ENCODE measurements at places on chromosomes 1 and 21.
A peak's percentile ranks its signal among the peaks of the same experiment; 100 is the strongest.

GRCh38 chr1:90675161-90675847, 41.8 kb downstream of the BARHL2 start:
- DNase-seq: no peak

DNA sequence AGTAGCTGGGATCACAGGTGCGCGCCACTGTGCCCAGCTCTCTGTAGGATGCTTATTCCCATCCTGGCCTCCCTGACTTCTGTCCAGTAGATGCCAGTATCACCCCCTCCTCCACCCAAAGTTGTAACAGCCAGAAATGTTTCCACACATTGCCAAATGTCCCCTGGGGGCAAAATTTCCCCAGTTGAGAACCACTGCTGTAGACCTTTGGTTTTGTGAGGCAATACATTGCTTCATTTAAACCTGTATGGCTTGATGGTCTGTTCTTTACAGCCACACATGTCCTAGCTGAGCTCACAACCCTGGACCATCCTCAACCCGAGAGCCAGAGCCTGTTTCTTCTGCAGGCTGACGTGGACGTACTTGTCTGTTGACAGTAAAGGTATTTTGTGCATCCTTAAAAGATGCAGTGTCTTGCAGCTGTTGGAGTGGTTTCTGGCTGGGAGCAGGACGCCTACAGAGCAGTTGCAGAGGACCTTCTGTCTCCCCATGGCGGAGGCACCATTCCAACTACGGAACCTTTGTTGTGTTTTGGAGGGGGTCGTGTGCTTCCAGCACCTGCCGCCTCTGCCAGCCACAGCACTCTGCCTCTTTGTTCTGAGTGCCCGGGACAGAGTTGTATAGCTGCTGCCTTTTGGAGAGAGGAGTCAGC, 26.6 kb downstream of the DOP1B start:
- no peak for DNase-seq

DNA sequence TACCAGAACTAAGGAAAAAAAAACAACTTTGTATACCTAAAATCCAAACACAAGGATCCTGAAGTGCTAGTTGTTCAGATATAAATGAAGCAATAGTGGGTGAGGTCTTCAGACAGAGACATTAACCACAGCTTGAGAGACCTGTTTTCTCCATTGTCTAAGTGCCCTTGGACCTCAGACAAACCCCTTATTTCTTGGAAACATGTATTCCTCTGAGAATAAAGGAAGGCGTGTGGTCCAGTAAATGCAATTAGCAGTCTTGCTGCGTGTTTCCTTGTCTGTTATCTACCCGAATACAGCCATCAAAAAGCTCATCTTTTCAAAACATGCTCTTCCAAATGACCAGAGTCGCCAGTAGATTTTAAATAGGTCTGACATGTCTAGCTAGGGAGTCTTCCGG, 291.1 kb upstream of the NFIA start:
- no peak for DNase-seq

DNA sequence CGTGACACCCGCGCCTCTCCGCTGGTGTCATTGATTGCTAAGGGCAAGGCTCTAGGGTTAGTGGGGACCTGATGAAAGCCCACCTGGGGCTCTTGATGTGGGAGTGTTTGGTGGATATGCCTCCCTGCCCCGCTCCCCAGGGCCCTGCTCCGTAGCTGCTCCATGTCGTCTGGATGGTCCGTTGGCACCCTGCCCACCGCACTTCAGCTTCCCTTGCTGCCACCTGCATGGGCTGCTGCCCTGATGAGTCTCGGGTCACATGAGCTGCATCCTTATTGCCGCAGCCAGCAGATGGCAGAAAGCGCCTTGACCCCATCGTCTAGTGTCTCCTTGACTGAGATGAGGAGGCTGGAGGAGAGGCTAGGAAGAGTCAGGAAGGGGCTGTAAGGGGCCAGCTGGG, 439.4 kb downstream of the CAMTA1 start:
- peak; percentile 7 for DNase-seq

- no peak for DNase-seq
These were observed 10.9 kb downstream of the BTBD19 start for GRCh38 chr1:44819196-44819607.

- peak; percentile 66 for DNase-seq
These were observed 13.2 kb upstream of the CELA3B start for GRCh38 chr1:21963477-21964217.

DNA sequence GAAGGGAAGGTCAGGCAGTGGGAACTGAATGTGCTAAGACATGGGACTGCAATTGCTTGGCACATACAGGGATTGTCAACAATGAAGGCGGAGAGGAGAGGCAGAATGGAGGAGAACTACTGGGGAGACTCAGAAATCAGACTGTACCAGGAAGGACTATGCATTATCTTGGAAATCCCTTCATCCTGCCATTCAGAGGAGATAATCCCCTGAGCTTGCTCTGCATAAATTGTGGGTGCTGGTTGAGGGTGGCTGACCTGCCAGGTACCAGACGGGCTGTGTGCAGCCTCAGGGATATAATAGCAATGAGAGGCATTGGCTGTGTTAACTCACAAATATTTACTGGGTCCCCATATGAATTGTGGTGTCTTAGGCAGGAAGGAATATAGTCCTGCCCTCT, 5.0 kb upstream of the TRABD2B start:
- DNase-seq: no peak

DNA sequence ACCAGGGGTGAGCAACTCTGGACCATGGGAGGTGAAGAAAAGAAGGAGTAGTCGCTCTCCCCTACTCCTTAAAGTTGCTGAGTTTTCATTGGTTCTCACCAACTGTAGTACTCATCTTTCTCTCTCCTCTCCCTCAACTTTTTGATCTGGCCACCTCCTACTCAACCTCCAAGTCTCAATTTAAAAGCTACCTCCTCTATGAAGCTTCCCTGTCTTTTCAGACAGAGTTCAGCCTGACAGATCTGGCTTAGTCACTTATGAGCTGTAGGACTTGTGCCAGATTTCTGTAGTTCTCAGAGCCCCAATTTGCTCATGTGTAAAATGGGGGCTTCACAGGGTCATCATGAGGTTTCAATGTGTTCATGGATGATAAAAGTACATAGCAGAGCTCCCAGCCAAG, 34.5 kb upstream of the HTR1D start:
- DNase-seq: no peak

GRCh38 chr1:150148837-150149270, 862 bp upstream of the PLEKHO1 start:
- peak; percentile 34 for DNase-seq

- DNase-seq: no peak
These were observed 3.9 kb downstream of the LINGO4 start for GRCh38 chr1:151801310-151801820.

DNA sequence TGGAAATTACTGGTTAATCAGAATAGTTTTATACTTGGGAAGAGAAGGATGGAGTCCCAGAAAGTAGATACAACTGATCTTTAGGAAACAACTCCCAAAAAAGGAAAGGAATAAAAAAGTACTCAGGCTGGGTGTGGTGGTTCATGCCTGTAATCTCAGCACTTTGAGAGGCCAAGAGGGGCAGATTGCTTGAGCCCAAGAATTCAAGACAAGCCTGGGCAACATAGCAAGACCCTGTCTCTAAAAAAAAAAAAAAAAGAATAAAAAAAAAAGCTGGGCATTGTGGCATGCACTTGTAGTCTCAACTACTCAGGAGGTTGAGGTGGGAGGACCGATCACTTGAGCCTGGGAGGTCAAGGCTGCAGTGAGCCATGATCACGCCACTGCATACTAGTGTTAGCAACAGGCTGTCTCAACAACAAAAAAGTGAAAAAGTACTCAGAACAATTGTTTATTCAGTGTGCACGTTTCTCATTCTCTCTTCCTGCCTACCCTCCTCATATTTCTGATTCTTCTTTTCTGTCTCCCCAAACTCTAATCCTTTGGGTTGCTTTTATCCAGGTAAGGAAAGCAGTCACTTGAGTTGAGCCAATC, 2.2 kb upstream of the DHCR24 start:
- DNase-seq: no peak
